ENCODE measurements at places on chromosomes 12 and 14.

- DNase-seq: peak; percentile 80
Observed at GRCh38 chr14:23478109-23478759, 8.7 kb downstream of the NGDN start.

GRCh38 chr14:37589715-37590427, 5.2 kb downstream of the FOXA1 start:
- DNase-seq: no peak

DNA sequence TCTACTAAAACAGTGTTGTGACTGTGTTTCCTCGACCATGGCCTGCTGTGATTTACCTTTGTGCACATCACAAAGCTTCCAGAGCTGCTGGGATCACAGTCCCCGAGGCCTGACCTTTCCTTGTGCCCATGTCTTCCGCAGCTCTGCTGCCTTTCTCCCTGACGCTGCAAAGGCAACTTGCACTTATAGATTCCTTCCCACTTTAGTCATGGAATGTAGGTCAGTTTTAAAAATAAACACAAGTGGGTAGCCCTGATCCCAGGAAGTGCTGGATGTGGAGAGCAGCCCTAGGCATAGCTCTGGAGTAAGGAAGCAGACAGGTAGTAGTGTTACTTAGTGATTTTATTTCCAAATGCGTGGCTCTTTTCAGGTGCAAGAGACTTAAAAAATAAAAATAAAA, 825.7 kb downstream of the AACS start:
- no peak for DNase-seq

DNA sequence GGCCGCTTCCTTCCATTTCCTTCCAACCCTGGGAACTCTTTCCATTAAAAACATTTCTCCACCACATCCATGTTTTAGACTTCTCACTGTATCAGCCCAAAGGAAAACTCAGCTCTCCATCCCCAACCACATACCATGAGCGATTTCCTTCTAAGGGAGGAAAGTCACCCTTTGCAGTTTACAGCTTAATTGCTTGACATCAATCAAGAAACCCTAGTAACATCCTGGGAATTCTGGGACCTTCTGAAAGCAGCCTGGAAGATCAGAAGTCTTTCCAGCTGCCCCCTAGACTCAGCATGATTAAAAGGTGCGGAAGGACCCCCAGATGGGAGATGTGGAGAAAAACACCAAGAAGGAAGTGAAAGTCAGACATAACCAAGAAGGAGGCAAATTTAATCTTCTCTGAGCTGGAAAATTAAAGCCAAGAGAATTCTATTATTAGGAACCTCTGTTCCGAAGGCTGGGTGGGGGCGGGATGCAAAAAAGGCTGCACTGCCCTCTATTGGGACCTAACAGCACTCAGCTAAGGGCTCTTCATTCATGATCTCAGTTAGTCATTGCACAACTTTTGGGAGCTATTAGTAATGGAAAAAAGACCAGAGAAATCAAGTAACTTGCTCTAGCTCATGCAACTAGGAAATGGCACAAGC, 73.3 kb upstream of the PLXNC1 start:
- DNase-seq: no peak

- DNase-seq: peak; percentile 32
Observed at GRCh38 chr14:104799244-104800014, 1.5 kb upstream of the ZBTB42 start.

GRCh38 chr14:99384450-99385417, 95.9 kb downstream of the SETD3 start:
- DNase-seq: no peak

DNA sequence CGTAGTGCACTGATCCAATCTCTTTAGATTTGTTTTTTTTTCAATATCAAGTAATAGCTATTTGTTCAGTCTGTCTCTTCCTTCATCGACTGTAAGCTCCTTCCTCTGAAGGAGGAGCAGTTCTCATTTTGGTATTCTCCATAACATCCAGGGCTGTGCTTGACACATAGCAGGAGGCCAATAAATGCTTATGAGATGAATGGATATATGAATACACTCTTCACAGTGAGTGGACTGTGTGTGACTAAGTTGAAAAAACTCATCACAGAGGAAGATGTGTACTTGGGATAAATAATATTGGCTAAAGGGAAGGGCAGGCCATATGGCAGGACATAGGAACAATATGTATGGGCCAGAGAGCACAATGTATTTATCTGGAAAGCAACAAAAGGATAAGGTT, 205.3 kb upstream of the PRICKLE1 start:
- DNase-seq: no peak

- no peak for DNase-seq
Observed at GRCh38 chr12:124481772-124482566, 85.4 kb downstream of the NCOR2 start.

DNA sequence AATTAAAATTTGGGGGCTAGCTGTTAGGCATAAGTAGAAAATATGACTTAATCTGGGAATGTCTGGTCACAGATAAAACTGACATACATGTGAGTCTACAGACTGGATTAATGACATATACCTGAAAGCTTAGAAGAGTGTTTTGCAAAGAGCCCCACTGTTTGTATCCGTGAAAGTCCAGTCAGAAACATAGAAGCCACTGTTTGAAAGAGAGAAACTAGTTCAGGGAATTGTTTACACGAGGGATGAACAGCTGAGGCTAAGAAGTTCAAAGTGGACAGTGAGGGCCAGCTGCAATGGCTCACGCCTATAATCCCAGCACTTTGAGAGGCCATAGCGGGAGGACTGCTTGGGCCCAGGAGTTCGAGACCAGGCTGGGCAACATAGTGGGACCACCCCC, 36.2 kb upstream of the SGPP1 start:
- DNase-seq: no peak

DNA sequence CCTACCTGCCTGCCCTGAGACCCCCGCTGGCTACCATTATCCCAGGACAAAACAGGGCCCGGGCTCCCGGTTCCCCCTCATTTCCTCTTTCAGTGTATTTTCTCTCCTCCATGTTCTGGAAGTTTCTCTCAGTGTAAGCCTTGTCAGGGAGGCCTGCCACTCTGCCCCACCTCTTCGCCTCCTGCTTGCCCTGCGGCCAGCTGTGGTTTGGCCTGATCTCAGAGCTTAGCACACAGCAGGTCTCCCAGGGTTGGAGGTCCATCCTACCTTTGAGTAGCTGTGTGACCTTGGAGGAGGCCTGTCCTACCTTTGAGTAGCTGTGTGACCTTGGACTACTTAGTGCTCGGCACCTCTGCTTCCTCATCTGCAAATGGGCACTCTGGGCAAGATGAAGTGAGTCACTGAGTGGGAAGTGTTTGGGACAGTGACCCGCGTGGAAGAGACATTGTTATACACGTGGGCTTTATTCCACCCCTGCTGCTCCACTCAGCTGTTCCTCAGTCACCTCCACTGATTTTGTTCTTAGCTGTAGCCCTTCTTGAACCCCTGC, 212.7 kb downstream of the ZFP36L1 start:
- DNase-seq: no peak

DNA sequence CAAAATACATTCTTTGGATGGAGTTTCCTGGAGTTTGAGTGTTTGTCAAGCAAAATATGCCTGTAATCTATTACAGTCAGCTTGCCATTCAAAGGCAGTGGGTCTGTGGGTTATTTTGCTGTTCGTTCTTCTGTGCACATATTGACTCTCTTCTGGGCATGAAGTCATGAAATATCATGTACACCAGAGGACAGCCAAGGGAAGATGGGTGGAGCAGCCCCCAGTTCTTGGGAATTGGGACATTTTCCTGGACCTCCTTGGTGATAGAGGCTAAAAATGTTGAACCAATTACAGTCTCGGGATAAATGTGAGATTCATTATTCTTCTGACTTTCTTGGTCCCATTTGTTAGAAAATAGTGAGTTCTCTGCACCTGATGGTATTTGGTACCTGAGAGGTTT, 89.1 kb downstream of the FOXN4 start:
- no peak for DNase-seq

DNA sequence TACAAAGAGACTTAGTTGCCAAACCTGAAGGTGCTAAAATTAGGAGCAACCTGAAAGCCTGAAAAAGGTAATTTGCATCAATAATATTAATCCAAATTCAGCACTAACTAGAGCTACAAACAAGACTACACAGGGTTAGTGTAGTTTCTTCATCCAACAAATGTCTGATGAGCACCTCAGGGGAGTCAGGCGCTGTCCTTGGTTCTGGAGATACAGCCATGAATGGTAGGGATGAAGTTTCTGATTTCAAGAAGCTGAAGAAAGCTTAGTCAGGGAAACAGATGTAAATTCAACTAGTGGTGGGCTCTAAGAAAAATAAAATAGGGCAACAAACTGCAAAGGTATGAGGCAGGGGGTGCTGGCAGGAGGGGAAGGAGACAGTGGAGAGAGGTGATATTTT, 266.3 kb downstream of the GLT1D1 start:
- DNase-seq: no peak

- no peak for DNase-seq
Observed at GRCh38 chr12:43338848-43339526, 213.0 kb downstream of the ADAMTS20 start.

- DNase-seq: no peak
Observed at GRCh38 chr14:93926873-93927799, at the start of gene FAM181A. Gene FAM181A (plus strand): TSS chr14:93927344. CDS start chr14:93928286, 942 bp downstream.

GRCh38 chr14:89507521-89507920, 90.5 kb upstream of the FOXN3 start:
- no peak for DNase-seq

DNA sequence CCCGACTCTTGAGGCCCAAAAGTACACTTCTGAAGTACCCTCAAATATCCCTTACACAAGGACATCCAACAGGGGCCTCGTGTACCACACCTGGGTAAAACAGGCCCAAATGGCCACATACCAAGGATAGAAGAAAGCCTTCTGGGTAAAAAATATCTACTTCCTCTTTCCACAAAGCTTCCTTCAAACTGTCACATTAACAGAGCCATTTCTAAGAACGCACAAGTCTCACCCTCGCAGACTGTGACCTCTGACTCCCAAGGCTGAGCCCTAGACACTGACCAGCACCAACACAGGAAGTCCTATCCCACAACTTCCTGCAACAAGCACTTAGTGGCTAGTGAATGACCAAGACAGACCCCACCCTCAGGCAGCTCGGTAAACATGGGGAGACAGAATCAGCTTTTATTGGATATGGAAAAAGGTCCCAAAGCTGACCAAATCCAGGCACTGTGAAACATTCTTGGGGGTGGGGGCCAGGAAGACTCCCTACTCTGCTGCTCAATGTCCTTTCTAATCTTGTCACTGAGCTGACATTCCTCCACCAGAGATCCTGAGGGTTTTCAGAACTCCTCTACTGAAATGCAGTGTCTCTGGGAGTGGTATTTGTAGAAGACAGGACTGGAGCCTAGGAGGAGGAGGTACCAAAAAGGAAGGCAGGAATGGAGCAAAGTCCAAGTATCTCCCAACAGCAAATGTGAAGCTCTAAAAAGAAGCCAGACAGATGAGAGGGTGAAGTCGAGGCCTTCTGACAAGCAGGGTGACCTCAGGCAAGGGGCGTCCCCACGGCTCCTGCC, 15.9 kb downstream of the KCTD10 start:
- DNase-seq: no peak

GRCh38 chr12:80183939-80184338, 84.6 kb downstream of the OTOGL start:
- no peak for DNase-seq

DNA sequence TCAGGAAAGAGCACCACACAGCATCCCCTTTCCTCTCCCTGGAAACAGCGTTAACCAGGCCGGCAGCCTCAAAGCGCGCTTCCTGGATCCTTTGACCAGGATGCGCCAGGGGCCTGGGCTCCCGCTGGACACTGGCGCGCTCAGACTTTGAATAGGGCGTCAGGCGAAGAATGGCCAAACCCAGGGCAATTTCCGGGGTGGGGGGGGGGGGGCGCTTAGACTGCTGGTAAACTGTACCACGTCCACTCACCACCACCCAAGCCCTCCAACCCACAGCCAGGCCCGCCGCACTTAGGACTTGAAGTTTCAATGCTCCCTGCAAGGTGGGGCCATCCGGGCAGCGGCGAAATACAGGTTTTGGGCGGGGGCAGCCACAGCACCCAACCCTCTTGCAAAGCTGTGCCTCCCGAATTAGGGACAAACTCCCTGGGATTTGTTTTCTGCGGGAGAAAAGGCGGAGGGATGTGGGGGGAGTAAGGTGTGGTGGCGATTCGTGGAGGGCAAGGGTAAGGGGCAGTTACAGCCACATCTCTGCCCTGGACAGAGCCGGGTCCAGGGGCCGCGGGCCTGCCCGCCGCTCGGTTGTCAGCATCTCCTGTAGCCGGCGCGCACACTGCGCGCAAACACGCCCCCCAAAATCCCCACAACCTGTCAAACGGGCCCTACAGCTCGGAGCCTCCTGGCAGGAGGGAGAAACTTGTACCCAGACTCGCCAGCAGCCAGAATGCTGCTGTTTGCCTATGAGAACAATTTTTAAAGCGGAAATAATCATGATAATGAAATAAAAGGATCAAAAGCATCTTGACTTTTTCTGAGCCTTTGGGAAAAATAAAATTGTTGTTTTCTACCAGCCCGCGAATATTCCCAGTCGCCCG, 958 bp downstream of the RTN1 start:
- no peak for DNase-seq

DNA sequence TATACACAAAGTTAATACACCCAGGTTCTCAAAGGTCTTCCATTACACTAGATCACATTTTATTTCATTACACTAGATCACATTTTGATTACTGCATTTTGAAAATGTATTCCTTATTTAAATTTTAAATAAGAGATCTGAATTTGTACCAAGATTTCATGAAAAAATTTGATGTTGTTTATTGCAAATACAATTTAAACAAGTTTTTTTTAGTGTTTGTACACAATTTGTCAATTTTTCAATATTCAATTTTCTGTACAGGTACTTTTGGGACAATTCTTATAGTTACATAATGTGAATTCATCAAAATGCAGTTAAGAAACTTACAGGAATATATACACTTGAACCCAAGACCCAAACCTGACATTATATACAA, 14.3 kb downstream of the SLC38A2 start:
- DNase-seq: no peak

DNA sequence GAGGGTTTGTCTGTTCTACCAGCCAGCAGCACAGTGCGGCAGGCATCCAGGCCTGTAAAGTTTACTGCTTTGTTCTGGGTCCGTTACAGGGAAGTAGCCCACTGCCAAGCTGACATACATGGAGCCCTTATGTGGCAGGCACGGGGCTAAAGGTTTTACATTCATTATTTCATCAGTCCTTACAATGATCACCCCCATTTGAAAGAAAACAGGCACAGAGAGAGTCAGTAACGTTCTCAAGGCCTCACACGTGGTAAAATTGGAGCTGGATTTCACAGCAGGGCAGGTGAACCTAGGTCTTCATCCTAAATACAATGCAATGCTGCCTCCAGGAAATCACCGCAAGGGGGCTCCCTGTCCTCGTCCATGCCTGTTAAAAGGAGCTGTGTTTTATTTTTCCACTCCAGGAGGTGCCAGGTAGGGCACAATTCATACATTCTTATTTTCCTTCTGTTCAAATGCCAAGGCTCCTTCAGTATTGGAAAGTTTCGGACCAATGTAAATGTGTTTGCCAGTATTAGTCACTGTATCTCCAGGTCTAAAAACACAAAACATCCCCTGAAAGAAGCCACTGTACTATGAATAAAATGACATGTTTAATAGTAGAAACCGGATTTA, 172.2 kb upstream of the GZMB start:
- DNase-seq: peak; percentile 12

Measured in CD4-positive, alpha-beta T cell treated with Interleukin-21 for 1 hour (primary cell).